ENCODE measurements at places on chromosomes 2 and 18.

DNA sequence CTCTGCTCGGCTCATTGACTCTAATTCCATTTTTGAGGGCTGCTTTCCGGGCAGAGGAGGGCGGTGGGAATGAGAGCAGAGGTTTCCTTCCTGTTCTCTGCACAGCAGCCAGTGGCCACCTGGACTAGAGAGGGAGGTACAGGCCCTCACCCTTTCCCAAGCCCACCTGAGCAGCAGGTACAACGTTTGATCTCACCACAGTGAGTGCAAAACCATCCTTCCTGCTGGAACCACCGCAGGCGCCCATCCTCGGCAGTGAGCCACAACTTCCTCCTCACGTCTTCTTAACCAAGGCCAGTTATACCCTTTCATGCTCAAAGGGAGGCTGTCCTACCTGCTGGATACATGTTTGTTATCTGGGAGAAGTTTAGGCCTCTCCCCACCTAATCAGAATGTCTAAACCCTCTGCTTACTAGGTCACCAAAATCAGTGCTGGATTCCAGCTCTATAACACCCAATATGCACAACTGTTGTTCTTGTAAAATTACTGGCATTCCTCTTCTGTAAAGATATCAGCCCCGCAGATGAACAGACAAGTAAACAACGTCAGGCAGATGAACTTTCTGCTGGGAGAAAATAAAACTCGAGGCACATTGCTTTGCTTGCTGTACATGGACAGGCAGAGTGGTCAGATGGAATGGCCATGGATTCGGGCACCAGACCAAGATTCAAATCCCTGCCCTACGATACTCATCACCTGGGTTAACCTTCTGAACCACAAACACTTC is 191.4 kb downstream of the SH3RF3 start:
- no peak for DNase-seq

- peak; percentile 8 for DNase-seq
Measured at GRCh38 chr2:39119732-39120520, 925 bp downstream of the SOS1 start.

- DNase-seq: no peak
Measured at GRCh38 chr18:65363911-65364632, 386.7 kb upstream of the CDH7 start.

DNA sequence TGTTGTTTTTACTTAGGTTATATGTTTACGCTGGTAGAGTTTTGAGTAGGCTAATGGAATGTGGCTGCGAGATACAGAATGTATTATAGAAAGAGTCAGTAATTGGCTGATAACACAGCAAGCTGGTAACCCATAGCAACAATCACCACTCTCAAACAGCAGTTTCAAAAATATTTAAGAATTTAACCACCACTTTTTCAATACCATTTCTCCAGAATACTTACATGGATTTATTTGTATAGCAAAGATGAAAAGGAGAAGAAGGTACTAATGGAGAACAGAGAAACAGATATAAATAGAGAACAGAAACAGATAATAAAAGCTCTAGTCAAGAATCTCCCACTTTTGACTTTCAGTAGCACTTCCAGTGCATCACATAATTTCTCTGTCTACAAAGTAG is 188.3 kb upstream of the SLC39A10 start:
- DNase-seq: no peak

DNA sequence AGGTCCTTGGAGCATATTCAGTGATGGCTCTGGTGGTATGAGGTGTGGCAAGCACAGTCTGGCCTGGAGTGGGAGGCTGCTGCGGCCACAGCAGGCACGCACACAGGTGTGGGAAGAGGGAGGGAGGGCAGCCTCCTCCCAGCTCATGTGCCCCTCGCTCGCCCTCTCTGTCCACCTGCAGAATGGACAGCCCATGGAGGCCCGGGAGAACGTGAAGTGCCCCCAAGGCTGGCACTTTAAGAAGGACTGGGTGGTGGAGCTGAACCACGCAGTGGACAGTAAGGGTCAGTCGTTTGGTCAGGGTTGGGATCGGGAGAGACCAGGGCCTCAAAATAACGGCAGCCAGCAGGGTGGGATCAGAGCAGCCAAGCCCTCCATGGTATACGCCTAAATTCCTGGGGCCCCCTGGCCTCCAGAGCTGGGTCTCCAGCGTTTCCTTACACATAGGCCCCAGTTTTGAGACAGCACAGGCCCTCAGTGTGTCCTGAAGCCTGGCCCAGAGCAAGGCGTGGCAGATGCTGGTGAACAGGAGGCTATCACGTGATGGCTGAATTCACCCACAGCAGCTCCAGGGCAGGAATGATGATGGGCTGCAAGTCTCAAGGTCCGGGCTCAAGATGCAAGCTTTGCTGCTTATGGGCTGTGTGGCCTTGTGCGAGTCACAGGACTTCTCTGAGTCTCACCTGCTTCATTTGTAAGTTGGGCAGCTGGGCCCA is 47.9 kb downstream of the FER1L5 start:
- DNase-seq: no peak

GRCh38 chr2:68837164-68837860 is 33.9 kb downstream of the BMP10 start:
- no peak for DNase-seq

GRCh38 chr2:100940766-100941645 is 61.1 kb upstream of the RPL31 start:
- no peak for DNase-seq

GRCh38 chr2:27627963-27628766 is 647 bp downstream of the CCDC121 start:
- no peak for DNase-seq

DNA sequence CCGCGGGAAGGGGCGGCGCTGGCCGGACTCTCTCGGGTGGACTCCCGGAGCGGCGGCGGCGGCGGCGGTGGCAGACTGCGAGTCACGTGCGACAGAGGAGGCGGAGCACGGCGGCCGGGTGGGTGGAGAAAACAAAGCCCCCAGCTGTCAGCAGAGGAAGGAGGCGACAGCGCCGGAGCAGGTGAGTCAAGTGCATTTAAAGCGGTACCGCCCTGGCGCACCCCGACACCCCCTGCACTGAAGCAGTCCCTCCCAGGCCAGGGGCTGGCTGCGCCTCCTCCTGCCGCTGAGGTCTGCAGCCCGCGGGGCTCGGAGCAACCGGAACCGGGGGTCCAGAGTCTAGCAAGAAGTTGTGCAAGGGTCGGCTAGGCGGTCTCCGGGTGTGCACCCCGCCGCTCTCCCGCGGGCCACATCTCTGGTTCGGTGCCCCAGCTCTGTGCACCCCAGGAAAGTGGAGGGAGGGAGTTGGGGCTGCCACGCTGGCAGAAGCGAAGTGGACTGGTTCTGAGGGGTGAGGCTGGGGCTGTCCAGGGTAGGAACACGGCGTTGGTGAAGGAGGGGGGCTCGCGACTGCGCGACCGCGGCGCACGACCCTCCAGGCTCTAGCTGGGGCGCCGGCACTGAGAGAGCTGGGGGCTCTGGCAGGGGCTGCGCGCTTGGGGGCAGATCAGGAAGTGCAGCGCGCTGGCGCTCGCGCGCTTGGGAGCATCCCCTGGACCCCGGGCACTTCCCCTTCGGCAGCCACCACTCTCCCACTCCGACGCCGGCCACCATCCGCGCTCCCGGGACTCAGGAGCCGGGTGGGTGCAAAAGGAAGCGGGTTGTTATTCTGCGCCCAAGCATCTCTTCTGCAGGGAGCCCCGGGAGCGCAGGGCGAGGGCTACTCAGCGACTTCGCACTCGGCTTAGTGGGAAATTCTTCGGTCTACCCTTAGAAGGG is 64.0 kb upstream of the MAPRE2 start:
- peak; percentile 88 for DNase-seq

GRCh38 chr18:75314117-75314516 is 103.5 kb downstream of the TSHZ1 start:
- DNase-seq: no peak

DNA sequence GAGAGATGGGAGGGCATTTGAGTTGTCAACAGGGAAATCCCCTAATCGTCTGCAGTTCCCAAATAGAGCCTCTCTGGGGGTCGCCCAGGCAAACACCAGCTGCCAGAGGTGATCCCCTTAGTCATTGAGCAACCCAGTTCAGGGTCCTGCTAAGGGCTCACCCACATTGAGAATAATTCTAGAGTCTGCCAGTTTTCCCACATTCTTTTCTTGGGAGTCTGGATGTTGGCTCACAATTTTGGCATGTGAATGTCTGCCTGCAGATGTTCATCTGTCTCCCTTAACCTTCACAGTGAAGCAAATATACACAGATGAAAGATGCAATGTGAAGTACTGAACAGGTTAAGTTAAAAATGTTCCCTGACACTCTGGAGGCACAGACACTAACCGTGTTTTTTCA is 11.4 kb upstream of the SMIM21 start:
- no peak for DNase-seq

DNA sequence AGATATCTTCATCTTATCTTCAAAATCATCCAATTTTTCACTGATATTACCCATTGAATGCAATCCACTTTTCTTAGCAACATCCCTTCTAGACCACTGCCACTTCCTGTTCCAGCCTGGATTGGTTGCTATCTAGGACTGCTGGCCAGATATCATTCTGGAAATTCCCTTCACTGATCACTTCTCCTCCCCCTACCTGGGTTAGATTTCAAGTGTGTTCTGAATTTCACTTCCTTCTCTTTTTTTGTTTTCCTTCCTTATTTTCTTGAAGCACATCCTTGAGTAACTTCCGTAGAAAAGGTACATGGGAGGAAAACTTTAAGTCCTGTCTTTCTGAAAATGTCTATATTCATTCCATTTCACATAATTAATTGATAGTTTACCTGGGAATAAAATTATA is 82.0 kb upstream of the IL1R2 start:
- no peak for DNase-seq

- DNase-seq: no peak
Measured at GRCh38 chr2:178674122-178674521, 133.1 kb downstream of the TTN start.

DNA sequence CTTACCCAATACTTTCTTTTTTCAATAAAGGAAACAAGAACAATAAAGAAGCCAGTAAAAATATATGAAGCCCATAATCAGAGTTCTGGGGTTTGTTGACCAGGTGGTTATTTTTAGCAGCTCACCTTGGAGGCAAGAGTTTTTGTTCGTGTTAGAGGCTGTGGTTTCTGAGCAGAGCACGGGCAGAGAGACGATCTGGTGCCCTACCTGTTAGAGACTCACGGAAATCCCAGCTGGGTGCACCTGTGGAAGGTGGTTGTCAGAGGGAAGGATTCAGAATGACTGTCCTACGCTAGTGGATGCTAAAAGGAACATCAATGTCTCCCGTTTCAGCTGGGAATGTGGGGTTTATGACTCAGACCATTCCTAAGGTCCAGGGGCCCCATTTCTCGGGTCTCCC is 87.6 kb downstream of the NRP2 start:
- DNase-seq: no peak

- DNase-seq: no peak
Measured at GRCh38 chr2:127796389-127796788, 14.6 kb downstream of the WDR33 start.

DNA sequence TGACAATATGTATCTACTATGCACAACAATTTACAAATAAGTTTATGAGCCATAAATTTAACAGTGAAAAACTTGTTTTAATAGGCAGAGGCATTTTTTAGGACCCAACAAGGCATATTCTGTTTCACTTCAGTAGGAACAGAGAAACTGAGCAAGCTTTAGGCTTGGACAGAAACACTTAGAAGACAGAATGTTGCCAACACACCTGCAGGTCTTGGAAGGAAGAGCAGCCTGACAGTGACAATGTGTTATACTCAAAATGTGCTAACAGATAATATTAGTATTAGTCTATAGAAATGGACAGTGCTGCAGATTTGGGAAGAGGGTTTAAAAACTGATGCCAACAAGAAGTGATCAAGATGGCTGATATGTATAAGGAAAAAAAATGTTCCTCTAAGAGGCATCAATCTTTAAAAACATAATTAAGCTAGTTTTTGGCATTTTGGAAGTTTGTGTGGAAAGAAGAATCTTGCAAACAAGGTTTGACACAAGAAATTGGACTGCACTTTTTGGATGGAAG is 297.1 kb upstream of the FSIP2 start:
- no peak for DNase-seq

- DNase-seq: peak; percentile 64
Measured at GRCh38 chr2:222318712-222319585, 20.2 kb upstream of the PAX3 start.

DNA sequence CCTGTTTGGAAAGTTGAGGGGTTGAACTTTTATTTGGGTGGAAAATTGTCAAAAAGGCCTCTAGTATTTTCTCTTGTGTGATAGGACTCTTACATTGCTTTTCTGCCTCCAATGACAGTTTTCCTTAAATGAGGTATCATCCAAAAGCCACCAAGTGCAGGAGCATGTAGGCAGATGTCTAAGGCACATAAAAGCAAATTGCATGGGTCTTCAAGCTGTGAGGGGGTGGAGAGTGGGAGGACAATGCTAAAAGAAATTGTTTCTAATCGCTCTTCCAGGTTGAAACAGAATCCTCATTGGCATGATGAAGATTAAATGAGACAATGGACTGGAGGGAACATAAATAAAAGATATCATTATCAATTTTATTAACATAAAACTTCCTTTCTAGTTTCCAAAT is 6.8 kb downstream of the TACR1 start:
- DNase-seq: no peak

DNA sequence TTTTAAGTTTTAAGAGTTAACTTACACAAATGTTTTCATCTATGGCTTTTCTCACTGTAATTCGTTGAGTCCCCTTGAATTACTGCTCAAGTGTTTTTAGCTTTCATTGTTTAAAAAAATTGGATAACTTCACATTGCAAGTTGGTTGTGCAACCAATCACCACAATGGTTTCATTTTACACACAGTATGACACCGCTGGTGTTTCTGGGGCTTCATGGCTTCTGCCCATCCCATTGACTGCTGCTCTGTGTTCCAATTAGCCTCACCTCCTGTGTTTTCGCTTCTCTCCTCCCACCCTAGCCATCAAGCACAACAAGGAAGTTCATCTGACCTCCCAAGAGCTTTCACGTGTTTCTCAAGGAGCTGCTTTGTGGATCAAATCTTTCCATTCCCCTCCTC is 199.1 kb upstream of the CHAC2 start:
- no peak for DNase-seq

- no peak for DNase-seq
Measured at GRCh38 chr2:120933693-120934573, 198.3 kb downstream of the GLI2 start.

DNA sequence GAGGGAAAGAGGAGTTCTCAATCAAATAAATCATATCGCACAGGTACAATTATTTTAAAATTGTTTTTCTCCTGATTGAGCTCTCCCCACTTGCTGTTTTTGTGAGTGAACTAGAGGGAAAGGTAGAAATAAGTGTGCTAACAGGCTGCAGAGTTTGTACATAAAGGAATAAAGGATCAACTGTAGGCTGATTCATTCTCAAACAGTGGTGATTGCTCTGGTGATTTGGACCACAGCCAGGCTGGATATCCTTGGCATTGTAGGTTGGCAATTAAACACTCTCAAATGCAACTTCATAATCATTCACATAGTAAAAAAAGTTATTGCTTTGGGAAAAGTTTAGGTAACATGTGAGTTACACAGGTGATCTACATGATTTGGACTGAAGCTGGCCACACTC is 29.8 kb downstream of the LRP1B start:
- no peak for DNase-seq

Data from NCI-H1092 treated with DMSO at 0.1 percent for 48 hours (cell line).